ENCODE measurements at places on chromosomes 4 and X. TPM values are rescaled to one million over a fixed set of nuclear protein-coding genes. Genes with fewer than 3 reads are reported as not detected.

- H3K4me1 ChIP-seq, result no peaks in the 10 kb centered on the region
- no peak for DNase-seq
- no peak overlapping the region for H3K27ac ChIP-seq
- H3K36me3 ChIP-seq, result no peaks in the 10 kb centered on the region
These were observed 279.1 kb downstream of the ANK2 start for GRCh38 chr4:113328514-113328913.

Gene GPC4
- 55.5 TPM for total RNA-seq

DNA sequence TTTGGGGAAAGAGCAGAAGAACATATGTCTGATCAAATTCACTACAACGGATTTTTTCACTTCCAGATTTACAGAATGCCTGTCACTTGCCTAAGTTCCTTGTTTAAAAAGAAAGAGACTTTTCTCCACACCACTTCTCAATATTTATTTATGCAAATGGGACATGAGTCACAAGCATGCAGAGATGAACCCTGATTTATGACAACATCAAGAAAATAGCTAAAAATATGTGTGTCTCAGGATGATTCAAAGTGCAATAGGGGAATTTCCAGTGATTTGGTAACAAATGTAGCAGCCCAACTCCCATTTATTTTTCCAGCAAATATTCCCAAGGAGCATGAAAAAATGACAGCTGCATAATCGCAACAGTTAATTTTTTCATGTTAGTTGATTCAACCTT is 180.4 kb upstream of the FAT1 start:
- no peak overlapping the region for H3K27ac ChIP-seq
- H3K4me1 ChIP-seq, result peaks cover 3% of the 10 kb centered on the region
- DNase-seq, result no peak
- no peak overlapping the region for H3K4me3 ChIP-seq

Gene SYTL4
- 16.4 TPM for total RNA-seq

Gene TREX2
- 1.2 TPM for total RNA-seq

Gene PITX2
- total RNA-seq, result not detected

GRCh38 chr4:168336837-168337549 is 18.4 kb upstream of the DDX60 start:
- H3K27me3 ChIP-seq, result no peaks in the 10 kb centered on the region
- no peak overlapping the region for H3K27ac ChIP-seq
- no peaks in the 10 kb centered on the region for H3K4me1 ChIP-seq
- no peaks in the 10 kb centered on the region for H3K36me3 ChIP-seq
- no peak overlapping the region for H3K4me3 ChIP-seq

DNA sequence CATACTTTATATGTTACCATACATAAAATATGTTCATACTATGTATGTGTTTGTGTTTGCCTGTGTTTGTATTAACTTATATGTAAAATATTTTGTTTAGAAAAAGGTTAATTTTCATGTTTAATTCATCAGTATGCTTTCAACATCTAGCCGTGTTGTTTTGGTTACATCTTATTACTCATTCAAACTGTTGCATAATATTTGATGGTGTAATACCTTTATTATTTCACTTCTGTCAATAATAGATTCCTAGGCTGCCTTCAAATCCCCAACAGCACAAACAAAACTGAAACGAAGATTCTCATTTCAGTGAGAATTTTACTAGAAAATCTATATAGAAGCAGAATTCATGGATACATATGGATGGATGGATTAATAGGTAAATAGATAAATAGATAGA is 462.3 kb upstream of the ADGRL3 start:
- no peak for DNase-seq
- H3K27ac ChIP-seq, result no peak overlapping the region
- H3K4me3 ChIP-seq, result no peak overlapping the region
- H3K27me3 ChIP-seq, result no peaks in the 10 kb centered on the region

DNA sequence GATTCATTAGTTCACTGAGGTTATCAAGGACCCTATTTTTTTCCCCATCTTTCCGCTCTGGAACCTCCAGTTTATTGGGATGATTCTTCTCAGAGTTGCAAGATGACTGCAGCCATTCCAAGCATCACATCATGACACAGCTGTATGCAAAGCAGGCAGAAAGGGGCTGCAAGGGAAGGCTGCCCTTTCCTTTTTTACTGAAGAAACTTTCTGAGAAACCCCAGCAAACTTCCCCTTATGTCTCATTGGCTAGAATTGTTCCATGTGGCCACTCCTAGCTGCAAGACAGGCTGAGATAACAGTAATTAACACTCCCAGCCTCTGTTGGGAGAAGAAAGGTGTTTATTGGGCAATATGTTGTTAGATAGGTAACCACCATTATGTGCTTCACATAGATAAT is 102.6 kb downstream of the SATL1 start:
- no peak overlapping the region for H3K4me3 ChIP-seq
- H3K4me1 ChIP-seq, result no peaks in the 10 kb centered on the region
- no peaks in the 10 kb centered on the region for H3K27me3 ChIP-seq
- no peaks in the 10 kb centered on the region for H3K36me3 ChIP-seq
- DNase-seq, result no peak

- H3K27ac ChIP-seq, result no peak overlapping the region
- no peaks in the 10 kb centered on the region for H3K36me3 ChIP-seq
- H3K27me3 ChIP-seq, result peaks cover 72% of the 10 kb centered on the region
These were observed 19.4 kb downstream of the HMX1 start for GRCh38 chr4:8852118-8852704.

DNA sequence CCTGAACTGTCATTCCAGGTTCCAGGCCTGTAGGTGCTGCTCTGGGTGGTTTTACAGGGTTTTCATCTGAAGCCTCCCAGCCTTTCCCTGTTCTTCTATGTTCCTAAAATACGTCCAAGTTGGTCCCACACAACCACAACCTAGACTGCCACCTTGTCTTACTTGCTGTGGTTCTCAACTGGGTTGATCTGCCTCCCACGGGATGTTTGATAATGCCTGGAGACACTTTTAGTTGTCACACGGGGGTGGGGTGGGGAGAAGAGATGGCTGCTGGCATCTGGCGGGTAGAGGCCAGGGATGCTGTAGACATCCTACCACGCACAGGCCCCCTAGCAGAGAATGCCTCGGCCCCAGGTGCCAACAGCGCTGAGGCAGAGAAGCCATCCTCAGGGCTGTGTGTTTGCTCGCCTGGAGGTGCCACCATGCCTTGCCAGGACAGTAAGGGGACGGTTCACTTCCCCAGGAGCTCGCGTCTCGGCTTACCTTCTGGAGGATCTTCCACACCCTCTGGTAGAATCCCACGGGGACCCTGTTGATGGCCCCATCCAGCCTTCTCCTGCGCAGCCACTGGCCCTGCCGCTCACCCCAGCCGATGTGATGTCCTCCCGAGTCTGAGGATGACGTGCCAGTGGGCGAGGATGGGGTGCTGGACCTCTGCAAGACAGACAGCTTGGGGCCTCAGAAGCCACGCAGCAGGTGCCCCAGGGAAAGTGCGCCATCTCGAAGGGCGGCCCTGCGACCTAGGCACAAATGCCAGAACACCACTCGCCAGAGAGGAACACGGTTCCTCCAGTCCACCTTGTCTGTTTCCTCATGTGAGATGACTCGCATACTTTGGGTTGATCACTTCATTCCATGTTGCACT is 87.0 kb downstream of the PHKA2 start:
- no peak overlapping the region for H3K4me3 ChIP-seq
- no peak for DNase-seq
- no peaks in the 10 kb centered on the region for H3K36me3 ChIP-seq
- no peak overlapping the region for H3K27ac ChIP-seq
- H3K4me1 ChIP-seq, result no peaks in the 10 kb centered on the region
- no peaks in the 10 kb centered on the region for H3K27me3 ChIP-seq
